Right ventricle myocardium inferior (tissue), 1 donor: ENCODE measurements at places on chromosomes 16 and 17.

DNA sequence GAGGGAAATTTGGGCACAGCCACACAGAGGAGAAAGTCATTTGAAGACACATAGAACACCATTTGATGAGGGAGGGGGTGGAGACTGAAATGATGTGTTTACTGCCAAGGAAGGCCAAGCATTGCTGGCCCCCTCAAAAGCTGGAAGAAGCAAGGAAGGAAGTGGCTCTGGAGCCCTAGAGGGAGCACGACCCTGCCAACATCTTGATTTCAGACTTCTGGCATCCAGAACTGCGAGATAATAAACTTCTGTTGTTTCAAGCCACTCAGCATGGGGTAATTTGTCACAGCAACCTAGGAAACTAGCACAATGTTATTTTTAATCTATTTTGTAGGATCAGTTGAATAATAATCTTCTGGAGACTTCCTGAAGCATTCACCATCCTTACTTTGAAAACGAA lies 314.8 kb upstream of the GOT2 start:
- DNase-seq, result no peak

DNA sequence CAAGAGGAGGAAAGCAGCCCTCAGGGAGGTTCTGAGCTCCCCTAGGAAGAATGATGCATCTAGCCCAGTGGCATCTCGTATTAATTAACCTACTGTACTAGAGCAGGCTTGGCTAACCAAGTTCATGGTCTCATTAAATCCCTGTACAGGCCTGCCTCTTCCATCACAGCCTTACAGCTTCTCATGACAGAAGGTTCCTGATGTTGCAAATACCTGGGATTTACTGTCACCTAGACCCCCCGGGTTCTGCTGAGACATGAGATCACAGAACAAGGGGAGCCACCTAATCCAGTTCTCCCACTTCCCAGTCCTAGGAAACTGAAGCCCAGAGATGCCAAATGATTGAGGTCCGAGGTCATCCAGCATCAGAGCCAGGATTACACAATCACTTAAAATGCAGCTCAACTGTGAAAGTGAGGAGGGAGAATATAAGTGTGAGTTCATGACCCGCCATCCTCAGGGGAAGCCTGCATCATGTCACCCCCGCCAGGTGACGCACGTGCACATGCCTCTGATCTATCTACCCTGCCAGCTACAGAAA lies 23.9 kb downstream of the ACLY start:
- DNase-seq, result no peak

DNA sequence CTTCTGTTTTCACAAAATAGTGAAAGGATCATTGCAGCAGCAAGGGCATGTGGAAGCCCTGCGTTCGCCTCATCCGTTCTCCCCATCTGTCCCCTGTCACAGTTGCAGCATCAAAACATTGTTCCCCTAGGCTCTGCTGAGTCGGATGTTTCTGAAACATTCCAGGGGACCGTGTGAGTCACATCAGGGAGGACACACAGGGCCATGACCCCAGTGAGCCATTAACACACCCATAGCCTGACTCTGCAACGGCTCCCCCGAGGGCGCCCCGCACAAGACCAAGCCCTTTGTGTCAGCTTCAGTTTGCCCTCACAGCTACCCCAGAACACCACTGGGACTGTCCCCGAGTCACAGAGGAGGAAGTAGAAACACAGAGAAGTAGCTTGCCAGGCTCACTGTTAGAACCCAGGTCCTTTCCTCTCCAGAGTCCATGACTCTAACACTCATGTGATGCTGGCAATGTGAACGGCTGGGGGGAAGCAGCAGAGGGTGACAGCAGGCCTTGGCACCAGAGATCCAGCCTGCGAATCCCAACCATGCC lies 63.3 kb upstream of the HSBP1 start:
- peak; percentile 74 for DNase-seq

- no peak for DNase-seq
These were observed 27.5 kb downstream of the ASPA start for GRCh38 chr17:3503285-3503684.

- no peak for DNase-seq
These were observed 8.0 kb upstream of the XYLT2 start for GRCh38 chr17:50337956-50338355.

GRCh38 chr16:24950275-24950674 lies 64.9 kb downstream of the ARHGAP17 start:
- no peak for DNase-seq

DNA sequence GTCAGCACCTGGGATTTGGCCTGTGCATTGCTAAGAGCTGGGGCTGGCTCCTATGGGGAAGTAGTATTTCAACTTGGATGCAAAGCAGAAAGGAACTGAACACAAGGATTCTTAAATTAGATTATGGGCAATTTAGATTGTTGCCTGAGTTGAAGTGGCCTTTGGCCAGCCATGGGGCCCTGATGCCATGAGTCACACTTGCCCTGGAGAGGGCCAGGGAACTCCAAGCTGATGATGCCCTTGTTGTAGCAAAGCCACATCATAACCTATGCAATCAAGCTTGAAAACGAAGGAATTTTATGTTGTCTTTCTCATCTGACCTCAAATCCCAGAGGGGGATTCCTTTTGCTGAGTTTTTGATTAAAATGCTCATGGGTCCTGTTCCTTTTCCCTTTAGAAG lies 3.9 kb upstream of the SPATA32 start:
- DNase-seq, result no peak

DNA sequence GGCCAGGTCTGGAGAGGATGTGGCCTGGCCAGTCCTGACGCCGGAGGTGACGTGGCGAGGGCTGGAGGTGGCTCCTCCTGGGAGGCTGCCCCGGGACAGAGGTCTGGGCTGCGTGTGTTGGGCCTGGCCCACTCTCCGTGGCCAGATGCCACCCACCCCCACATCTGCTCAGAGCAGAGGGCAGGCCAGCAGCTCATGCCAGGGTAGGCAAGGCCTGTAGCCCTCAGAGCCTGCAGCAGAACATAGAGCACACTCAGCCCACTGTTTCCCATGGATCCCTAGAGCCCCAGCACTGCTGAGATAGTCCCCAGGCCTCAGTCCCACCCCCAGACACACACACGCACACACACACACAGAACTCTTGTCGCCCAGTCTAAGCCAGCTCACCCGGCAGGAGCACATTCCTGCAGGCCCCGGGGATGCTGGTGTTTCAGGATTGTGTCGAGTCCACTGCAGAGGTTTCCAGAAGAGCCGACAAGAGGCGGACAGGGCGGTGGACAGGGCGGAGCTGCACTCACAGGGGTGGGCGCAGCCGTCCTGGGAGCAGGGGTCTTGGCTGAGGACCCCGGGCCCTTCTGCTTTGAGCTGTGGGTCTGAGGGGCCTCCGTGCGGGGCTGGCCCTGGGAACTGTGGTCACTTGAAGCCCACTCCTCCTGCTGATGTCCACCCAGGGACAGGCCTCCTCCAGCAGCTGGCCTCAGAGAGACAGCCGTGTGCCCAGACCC lies 33.4 kb downstream of the SOX8 start:
- no peak for DNase-seq

DNA sequence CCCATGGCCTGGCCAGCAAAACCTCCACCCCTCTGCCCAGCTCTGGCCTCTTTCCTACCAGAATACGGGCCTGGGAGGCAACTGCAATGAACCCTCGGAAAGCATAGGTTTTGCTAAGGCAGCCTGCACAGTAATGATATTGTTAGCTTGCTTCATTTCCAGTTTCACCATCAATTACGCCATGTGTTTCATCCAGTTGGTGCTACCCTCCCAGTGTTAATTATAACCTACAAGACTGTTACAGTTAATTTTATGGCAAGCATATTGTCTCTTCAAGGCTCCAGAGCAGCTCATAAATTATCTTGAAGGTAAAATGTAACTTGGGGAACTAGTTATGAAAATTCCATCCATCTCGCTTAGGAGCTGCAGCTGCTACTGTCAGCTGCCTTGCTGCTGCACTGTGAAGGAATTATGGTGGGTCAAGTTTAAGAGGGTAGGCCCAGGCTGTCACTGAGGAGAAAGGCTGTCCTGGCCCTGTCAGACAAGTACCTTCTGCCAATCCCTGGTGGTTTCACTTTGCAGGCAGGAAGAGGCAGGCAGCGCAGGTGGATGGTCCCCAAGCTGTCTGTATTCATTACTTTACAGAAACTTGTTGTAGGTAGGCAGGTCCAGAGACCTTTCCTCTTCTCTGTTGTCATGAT lies 242.9 kb downstream of the FTO start:
- no peak for DNase-seq

GRCh38 chr17:57395721-57396321 lies 139.5 kb downstream of the MSI2 start:
- DNase-seq, result no peak

- DNase-seq, result no peak
These were observed 17.3 kb downstream of the BAHCC1 start for GRCh38 chr17:81412490-81413093.

DNA sequence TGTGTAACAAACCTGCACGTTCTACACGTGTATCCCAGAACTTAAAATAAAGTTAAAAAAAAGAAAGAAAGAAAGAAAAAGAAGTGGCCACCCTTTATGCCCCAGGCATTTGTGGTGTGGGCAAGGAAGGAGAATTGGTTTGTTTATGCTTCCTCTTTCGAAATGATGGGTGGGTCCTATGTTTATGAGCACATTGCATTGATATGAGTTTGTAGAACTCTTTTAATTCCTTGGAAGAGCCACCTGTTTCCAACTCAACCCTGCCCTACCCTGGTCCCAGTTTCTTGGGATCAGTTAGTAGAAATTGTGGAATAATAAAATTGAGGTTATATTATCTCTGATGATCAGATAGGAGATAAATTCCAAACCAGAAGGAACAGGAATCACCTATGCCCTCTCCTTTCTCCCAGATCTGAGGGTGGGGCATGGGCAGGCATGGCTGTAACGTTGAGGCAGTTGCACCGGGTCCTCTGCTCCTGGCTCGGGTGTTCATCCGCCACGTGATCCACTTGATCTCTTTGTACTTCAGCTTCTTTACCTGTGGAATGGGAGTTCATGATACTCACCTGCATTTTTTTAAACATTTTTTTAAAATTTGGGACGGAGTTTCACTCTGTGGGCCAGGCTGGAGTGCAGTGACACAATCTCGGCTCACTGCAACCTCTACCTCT lies 15.9 kb downstream of the CHAD start:
- DNase-seq, result no peak

DNA sequence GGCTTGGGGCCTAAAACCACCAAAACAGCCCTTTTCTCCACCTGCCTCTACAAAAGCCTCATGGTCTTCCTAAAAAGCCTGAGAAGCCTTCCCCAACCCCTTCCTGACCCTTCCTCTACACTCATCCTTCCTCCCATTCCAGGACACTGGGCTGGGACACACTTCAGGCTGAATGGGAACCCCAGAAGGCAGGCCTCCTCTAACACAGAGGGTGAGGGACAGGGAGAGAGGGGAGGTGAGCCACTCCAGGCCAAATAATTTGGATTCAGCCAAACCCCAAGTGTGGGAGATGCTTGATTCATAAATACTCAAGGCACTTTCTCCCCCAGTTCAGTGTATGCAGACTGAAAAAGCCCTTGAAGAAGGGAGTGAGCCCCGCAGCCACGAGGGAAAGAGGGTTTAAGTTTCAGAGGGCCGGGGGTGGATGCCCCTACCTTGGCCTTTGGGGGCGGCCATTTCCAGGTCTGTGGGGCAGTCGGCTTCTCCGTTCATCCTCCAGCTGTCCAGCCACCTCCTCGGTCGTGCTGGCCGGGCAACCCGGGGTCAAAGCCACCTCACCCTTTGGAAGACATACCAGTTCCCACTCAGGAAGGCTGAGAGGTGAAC lies 1.6 kb downstream of the UBTF start:
- DNase-seq, result peak; percentile 74
